ENCODE measurements at places on chromosomes 13 and 19. TPM values are rescaled to one million over a fixed set of nuclear protein-coding genes. Genes with fewer than 3 reads are reported as not detected.

IGFL2 gene
- total RNA-seq = not detected

SEMA6B gene
- not detected for total RNA-seq

GRCh38 chr19:55621205-55621672 is 3.1 kb downstream of the ZNF784 start:
- DNase-seq = peak; percentile 43

DNA sequence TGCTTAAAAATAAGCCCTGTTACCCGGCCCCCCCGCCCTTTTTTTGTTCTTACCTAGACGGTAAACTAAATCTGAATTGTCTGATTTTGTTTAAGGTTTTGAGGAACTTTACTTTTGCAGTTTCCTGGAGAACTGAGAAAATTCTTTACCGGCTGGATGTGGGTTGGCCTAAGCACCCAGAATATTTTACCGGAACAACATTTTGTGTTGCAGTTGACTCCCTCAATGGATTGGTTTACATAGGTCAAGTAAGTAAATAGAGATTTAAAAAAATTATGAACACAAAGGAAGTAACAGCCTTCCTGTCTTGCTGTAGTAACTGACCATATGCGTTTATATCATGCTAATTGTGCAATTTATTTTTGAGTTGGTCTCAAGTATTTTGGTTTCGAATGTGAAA is 785 bp downstream of the NHLRC3 start:
- no peak for DNase-seq

- DNase-seq = no peak
Observed at GRCh38 chr13:112445411-112446271, 69.5 kb downstream of the SPACA7 start.

DNA sequence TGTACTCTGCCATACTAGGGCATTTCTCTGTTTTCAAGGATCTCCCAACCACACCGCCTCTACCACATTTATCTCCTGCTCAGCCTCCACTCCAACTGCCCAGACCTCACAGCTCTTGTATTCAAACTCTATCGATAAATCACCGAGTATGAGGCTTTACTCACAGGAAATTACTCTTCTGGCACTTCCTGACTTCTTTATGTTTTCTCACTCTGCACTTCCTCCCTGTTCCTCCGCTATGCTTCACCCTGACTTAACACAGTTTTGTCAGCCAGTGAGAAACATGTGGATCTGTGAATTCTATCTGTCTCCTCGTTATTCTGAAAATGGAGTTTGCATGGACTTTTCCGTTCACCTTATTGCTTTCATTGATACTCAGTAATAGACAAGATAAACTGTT is 2.6 kb upstream of the CARD8 start:
- DNase-seq = peak; percentile 43
